G401 (cell line): ENCODE measurements at places on chromosomes 2 and 18. TPM values are rescaled to one million over a fixed set of nuclear protein-coding genes. Genes with fewer than 3 reads are reported as not detected.
A peak's percentile ranks its signal among the peaks of the same experiment; 100 is the strongest.

Gene KCNG3
- 3.4 and 3.9 TPM in 2 replicates for total RNA-seq

DNA sequence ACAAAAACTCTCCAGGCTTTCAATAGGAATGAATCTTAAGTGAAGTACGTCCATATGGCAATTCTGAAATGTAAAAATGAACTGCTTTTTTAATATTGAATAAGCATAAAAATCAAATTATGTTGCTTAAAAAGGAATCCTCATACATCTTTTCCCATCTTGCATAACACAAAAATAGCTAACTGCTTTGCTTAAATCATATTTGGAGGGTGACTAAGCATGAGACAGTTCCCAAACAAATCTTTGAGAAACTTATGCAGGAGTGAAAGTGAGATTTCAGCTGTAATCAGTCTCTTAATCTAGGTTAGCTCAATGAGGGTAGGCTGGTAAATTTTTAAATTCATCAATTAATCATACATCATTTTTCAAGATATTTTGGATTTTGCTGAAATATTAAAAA, 111.5 kb downstream of the MBD5 start:
- DNase-seq = no peak

Gene ACOXL
- total RNA-seq = not detected in 2 replicates

GRCh38 chr2:228654707-228655106, 473.2 kb upstream of the SPHKAP start:
- no peak for DNase-seq

GRCh38 chr18:23162473-23162872, 27.2 kb downstream of the CABLES1 start:
- DNase-seq = no peak

Gene NYAP2
- not detected in 2 replicates for total RNA-seq

DNA sequence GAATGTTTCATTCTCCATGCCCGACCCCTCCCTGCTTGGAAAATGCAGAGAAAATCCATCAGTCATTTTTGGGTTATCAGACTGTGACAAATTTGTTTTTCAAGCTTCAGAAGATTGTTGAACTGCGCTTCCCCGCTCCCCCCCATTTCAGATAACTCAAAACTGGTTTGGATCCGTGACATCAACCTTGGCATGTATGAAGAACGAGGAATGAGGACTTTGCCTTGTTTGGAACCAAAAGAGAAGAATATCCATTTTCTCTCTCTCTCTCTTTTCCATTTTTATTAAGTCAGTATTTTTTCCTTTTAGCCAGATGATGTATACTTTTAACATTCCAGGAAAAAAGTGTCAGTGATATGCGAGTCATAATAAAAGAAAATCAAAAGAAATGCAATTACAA, 171.6 kb downstream of the BCL2 start:
- no peak for DNase-seq

GRCh38 chr2:189927823-189928222, 134.7 kb downstream of the MSTN start:
- no peak for DNase-seq

DNA sequence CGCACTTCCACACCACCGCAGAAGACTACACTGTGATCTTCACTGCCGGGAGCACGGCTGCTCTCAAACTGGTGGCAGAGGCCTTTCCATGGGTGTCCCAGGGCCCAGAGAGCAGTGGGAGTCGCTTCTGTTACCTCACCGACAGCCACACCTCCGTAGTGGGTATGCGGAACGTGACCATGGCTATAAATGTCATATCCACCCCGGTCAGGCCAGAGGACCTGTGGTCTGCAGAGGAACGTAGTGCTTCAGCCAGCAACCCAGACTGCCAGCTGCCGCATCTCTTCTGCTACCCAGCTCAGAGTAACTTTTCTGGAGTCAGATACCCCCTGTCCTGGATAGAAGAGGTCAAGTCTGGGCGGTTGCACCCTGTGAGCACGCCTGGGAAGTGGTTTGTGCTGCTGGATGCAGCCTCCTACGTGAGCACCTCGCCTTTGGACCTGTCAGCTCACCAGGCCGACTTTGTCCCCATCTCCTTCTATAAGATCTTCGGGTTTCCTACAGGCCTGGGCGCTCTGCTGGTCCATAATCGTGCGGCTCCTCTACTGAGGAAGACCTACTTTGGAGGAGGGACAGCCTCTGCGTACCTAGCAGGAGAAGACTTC, 12.5 kb downstream of the MOCOS start:
- DNase-seq = no peak

Gene PSMA8
- total RNA-seq = not detected in 2 replicates

- DNase-seq = no peak
Measured at GRCh38 chr2:191941376-191941929, 94.6 kb upstream of the CAVIN2 start.

Gene FSHR
- not detected in 2 replicates for total RNA-seq

GRCh38 chr2:21793461-21793860, 669.7 kb downstream of the TDRD15 start:
- DNase-seq = no peak

- no peak for DNase-seq
Measured at GRCh38 chr2:132387126-132387525, 29.5 kb upstream of the GPR39 start.

Gene EDAR
- not detected in 2 replicates for total RNA-seq

Gene GULP1
- total RNA-seq = 126 and 163 TPM in 2 replicates

Gene HS6ST1
- total RNA-seq = 45.2 and 45.4 TPM in 2 replicates

Gene RIF1
- total RNA-seq = 20.9 and 26.8 TPM in 2 replicates

DNA sequence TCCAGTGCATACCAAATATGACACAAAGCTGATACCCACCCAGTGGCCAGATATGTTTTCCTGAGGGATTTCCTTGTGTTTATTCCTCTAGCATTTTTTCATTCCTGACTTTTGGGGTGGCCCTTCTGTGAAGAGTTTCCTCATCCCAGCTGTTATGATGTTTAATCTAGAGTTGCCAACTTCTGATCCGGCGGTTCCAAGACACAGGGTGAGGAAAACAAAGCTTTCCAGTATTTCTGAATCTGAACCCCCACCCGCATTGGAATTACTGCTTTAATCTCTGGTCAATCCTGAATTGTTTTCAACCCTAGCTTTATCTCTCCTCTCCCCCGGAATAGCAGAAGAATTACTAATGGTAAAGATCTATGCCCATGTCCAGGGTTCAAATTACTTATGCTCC, 39.2 kb upstream of the PNPT1 start:
- DNase-seq = no peak

DNA sequence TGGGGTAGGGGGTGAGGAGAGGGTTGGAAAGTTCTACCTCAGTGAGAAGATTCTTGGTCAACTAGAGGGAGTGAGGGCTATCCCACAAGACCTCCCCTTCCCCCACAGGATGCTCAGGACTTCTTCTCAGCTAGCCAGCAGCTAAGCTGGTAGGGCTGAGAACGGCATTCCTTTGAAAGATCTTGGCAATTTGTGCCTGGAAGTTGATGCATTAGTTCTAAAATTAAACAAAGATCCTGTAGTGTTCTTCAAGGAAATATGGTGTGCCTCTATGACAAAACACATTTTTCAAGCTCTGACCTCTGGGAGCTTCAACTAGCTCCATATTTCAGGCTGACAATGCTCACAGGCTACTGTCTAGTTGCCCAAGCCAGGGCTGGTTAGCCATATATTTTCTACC, 2.3 kb downstream of the LYPD1 start:
- DNase-seq = no peak

DNA sequence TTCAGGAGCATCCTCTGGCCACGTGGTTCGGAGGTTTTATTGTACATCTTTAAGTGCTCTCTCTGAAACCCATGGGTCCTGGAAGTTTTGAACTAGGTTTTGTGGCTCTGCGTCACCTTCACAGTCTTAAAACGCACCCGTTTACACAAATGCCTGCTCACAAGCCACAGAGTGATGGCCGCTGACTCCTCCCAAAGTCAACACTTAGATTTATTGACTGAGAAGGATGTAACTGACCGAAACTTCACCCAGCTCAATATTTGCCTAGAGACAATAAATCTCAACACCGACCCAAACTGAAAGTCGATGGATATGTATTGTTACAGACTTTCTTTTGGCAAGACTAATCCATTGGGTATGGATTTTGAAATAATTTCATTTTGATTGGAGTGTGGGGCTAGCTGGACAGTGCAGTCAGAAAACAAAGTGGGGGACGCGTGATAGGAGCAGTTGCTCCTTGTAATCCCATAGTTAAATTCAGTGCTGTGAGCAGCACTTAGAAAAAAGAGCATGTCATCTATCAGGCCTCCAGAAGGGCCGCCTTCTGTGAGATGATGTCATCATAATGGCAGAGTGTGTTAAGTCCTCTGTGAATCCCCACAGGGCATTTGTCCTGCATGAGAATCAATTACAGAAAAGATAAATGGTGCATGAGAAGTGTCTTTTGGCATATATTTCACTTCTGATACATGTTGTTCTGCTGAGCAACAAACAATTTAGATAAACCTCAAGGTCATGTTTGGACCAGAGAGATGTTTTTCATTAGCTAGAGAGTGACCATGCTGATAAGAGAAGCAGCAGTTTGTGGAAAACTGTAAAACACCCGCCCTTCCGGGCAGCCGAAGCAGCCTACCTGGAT, 183.7 kb downstream of the INO80D start:
- DNase-seq = no peak

GRCh38 chr2:152097290-152097800, 1.5 kb downstream of the CACNB4 start:
- peak; percentile 28 for DNase-seq

Gene IL36A
- total RNA-seq = not detected in 2 replicates

DNA sequence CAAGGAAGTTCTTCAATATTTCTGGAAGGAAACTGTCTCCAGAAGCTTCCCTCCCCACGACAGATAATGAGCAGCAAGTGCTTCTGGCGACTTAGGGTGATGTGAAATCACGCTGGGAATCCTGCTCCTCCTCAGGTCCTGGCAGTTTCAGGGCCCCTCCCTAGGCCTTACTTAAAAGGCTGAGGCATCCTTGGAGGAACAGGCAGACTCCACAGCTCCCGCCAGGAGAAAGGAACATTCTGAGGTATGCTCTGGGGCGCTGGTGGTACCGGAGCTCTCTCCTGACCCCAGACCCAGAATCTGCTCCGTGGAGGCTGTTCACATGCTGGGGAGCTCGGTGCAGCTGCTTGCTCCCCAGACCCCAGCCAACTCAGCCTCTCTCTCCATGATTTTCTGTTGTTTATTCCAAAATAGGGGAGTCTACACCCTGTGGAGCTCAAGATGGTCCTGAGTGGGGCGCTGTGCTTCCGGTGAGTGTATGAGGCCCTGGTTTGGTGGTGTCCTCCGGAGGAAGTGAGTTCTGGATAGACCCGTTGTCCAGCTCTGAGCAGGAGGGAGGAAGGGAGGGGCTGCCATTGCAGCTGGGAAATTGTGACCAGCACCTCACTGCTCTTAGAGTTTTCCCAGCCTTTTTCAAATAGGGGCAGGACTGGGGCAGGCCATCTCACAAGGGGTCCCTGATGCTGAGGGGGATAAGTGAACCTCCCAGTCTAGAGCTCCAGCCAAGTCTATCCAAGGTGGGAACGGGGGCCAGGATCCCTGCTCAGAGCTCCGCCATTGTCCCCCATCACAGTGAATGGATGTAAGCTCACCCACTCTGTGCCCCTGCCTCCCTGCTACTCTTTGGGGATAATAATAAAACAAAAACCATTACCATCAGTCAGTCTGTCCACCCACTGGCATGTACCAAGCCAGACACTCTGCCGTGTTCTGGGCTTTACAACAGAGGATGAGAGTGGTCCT, at the start of gene IL36RN:
Gene IL36RN, plus strand, starts transcription at position 201 of the 963 bp plus-strand sequence. Its CDS starts 241 bp downstream, at position 442.
- DNase-seq = no peak

Gene CGREF1
- 1.3 and 11.3 TPM in 2 replicates for total RNA-seq

- DNase-seq = no peak
Measured at GRCh38 chr2:226752887-226753286, 46.7 kb downstream of the IRS1 start.

Gene SETBP1
- not detected in 2 replicates for total RNA-seq
